ENCODE measurements at places on chromosomes 6 and 20.

DNA sequence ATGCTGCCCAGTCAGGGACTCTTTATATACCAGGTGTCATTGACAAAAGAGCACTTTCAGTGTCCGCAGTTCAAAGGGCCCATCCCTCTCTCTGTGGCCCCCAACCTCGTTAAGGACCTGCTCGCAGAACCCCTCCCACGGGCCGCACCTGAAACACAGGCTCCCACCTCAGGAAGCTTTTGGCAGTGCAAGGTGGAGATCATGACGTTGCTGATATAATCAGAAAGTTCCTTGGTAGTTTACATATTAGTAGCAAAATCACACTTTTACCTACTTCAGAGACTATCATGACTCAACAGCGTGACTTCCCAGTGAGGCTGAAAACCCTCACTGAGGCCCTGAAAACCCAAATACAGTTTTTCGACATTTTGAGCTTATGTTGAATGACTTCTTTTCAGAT lies 4.1 kb downstream of the TTLL2 start:
- DNase-seq: no peak

DNA sequence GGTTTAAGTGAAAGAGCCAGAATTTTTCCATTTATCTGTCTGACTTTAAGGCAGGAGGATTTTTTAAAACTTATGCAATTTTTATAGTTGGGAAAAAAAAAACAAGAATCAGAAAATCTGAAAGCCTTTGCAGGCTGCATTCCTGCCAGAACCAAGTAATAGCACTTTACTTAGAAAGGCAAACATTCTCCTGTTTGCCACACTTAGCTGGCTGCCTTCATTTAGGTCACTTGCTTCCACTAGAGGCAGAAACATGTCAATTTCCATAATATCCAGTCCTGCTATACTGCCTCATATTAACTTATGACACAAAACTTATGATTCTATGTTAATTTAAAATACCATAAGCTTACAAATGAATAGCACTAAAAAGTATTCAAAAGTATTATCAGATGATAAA lies 425.8 kb downstream of the FRK start:
- no peak for DNase-seq

- DNase-seq: no peak
These were observed 36.4 kb upstream of the RPN2 start for GRCh38 chr20:37142708-37143107.

DNA sequence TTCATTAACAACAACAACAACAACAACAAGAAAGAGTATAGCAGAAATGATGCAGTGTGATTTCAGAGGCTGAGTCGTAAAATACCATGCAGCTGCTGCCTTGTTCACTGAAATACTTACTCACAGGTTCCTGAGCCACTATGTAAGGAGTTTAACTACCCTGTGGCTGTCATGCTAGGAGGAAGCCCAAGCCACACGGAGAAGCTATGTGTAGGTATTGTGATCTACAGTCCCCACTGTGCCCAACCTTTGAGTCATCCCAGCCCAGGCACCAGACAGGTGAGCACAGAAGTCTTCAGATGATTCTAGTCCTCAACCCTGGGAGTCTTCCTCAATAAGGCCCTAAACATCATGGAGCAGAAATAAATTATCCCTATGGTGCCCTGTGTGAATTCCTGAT lies 14.6 kb upstream of the RALY start:
- DNase-seq: no peak

- DNase-seq: no peak
These were observed 39.6 kb upstream of the OGFRL1 start for GRCh38 chr6:71248878-71249544.

DNA sequence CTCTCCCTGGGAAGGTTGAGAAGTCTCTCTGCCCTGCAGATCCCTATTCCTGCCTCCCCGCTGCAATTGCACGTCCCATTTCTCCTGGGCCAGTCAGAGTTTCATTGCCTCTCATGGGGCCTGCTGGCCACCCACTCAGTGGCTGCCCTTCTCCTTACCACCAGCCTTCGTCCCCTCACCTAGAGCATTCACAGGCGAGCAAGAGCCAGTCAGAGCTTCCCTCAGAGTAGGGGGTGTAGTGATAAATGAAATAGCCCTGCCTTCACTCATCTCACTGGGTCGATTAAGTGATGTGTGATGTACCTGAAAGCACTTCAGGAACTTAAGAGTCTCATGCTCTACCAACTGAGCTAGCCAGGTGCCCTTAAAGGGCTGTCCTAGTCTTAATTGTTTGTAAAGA lies 52.0 kb upstream of the FANCE start:
- DNase-seq: no peak

GRCh38 chr6:9225441-9225871 lies 790.1 kb upstream of the SLC35B3 start:
- DNase-seq: no peak

DNA sequence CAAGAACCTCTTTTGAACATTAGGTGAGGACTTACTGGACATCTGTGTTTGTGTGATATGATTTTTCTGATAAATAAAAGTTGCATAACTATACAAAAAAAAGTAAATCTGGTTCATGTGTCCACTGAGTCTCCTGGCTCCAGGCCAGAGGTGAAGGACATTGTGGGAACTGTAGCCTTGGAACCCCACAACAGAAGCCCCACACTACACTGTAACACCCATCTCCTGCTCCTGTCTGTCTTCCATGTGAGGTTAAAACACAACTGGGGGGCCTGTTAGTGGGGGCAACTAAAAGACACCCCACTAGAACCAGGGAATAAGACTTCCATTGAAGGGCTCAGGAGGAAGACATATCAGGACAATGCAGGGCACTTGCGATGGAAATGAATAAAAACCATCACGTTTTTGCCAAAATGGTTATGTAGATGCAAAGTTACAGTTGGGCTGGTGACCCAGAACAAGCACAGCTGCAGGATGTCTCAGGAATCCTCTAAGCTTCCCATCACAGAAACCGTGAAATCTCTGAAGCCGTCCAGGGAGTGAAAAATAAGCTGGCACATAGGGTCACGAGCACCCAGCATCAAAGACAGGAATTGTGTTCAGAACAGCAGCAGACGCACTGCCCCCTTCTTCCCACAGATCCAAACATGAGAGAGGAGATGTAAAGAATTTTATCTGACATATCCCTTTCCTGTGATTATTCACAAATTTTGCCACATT lies 36.7 kb upstream of the PCSK2 start:
- DNase-seq: no peak

DNA sequence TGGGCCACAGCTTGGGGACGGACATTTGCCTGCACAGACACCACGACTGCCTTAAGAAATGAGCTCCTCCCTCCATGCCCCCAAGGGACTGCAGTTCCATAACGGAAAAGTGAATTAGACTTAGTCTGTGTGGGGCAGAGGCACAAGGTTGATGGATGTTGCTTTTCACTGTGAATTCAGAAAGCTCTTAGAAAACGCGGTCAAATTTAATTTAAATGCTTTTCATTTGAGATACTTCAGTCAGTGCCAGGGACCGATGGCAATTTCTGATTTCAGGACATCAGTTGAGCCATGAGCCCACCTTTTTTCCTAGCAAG lies 356.4 kb downstream of the KIF16B start:
- no peak for DNase-seq

- no peak for DNase-seq
These were observed 535.6 kb downstream of the QKI start for GRCh38 chr6:163950159-163950558.

DNA sequence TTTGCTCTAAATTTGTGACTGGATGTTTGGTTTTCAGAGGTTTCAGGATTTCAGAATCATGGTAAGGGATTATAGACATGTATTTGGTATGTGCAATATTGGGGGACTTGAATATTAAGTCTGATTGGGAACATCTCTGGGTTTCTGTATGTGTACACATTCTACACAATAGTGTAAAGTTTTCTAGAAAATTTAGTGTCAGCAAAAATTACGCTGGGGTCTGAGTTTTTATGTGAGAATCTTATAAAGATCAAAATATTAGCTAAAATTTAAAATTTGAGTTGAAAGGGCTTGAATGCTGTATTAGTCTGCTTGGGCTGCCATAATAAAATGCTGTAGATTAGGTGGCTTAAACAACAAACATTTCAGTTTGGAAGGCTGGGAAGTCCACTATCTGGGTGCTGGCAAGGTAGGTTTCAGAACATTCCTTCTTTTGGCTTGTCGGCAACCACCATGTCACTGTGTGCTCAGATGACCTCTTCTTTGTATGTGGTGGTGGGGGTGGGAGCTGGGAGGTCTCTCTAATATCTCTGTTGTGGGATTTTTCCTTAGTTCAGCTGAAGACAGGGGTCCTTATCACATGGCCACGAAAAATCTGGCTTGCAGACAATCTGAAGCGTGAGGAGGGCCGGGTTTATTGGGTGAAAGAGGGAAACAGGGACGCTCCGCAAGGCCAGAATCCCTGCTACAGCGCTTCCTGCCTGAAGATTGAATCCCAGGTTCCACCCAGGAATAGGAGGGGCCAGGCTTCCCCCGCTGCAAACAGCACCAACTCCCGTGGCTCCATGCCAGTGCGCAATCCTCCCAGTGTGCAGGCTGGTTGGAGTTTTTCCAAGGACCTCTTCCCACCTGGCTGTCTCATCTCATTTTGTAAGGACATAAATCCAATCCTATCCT lies 299.7 kb downstream of the PLCB1 start:
- DNase-seq: peak; percentile 83

GRCh38 chr20:17343091-17343490 lies 116.3 kb downstream of the PCSK2 start:
- no peak for DNase-seq

- no peak for DNase-seq
These were observed 32.9 kb upstream of the EYA4 start for GRCh38 chr6:133208183-133208755.

DNA sequence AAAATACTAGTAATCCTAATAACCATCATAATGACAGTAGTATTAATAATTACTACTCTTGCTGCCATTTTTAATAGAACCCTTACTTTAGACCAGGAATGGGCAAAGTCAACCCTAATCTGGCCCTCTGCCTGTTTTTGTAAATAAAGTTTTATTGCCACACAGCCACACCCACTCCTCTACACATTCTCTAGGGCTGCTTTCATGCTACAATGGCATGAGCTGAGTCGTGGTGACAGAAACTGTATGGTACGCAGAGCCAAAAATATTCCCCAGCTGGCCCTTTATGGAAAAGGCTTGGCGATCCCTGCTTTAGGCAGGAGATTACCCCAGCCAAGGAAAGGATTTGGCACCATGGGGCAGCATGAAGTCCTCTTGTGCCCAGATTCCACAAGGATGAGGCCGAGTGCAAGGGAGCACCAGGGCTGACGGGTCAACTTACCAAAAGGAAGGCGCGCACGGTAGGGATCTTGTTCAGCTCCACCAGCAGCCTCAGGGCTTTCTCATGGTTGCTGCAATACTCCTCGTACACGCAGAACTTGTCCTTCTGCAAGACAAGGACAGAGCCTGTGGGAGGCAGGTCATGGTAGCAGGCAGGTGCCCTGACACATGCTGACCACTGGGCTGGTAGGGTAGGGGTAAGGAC lies 93.6 kb downstream of the PREX1 start:
- DNase-seq: no peak

DNA sequence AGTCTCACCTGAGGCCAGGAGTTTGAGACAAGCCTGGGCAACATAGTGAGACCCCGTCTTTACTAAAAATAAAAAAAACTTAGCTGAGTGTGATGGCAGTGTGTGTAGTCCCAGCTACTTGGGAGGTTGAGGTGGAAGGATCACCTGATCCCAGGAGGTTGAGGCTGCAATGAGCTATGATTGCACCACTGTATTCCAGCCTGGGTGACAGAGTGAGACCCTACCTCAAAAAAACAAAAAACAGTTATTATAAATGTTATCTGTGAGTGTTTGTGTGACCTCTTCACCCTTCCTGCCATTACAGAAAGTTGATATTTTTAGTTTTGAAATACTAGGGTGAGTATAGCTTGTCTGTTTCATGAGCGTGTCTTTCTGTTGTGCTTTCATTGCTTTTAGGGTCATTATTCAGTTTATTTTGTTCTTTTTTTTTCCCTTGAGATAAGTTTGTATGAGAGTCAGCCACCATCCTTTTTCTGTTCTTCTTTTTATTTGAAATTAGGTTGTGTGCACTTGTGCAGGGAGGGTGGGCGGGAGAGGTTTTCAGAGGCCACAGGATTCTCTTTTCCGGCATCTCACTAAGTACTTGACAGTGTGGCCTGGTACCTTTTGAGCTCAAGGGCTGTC lies 26.2 kb downstream of the CDYL start:
- DNase-seq: no peak

DNA sequence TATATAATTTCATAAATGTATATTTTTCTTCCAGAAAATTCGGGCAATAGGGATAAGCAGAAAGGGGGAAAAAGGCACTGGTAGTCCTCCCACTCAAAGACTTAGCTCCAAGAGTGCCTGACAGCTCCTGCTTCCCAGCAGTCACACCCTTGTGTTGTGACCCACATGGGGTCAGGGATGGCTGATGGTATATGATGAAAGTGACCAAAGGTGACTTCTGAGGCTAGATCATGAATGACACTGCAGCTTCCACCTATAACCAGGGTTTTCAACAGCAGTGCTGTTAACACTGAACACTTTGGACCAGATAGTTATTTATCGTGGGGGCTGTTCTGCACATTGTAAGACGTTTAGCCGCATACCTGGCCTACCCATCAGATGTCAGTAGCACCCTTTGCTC lies 22.3 kb downstream of the FAM50B start:
- DNase-seq: no peak

DNA sequence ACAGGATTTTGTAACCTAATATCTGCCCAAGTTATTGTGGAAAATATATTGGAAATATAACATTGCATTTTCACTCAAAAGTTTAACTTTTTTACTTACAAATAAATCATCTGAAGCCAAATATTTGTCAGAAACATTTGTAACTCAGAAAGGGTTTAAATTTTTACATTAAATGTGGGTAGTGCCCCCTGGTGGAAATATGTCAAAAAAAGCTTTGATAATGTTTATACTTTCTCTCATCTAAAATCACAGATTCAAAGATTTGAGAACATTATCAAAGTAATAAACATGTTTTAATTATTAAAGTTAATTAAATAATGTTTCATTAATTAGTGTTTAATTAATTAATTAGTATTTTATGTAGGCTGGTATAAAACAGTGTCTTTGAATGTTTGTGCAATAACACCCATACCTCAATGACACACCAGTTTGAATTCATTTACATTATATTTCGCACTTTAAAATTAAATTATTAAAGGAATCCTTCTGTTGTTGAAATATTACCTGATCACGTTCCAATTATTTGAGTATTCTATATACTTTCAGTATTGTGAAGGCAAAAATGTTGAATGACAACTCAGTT lies 320.1 kb upstream of the FKBP1C start:
- DNase-seq: peak; percentile 8

DNA sequence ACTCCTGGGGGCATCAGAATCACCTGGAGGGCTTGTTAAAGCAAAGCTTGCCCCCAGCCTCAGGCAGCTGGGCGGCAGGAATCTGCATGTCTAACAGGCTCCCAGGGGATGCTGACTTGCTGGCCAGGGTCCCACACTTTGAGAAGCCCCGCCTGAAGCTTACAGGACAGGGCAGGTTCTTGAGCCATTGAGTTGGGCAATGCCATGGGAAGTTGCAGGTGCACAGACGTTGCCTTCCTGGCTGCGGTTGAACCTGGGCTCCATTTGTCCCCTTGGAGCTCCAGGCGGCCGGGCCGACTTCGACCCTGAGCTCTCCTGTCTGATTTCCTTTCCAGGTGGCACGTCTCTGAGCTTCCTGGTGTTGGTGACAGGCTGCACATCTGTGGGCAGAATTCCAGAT lies 46.8 kb downstream of the SYNJ2 start:
- DNase-seq: no peak

- no peak for DNase-seq
These were observed 4.2 kb downstream of the CLIC5 start for GRCh38 chr6:46011188-46012085.
